RPMI7951 (cell line): ENCODE measurements at places on chromosomes 2 and 18.

DNA sequence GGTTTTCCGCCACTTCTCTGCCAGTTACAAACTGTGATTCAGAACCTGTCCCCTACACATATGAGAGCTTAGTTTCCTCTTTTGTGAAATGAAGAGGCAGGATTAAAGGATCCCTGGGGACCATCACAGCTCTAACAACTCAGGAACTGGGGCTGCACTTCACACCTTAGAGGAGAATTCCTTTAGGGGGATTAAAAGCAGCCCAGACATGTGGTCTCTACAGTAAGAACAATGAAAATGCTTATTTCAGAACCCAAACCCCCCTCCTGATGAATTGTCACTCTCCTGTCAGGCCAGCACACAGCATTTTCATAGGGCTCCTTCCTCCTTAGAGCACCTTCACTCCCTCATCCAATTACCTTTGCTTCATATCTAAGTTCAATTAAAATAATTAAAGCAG, 101.5 kb upstream of the NEDD4L start:
- DNase-seq: no peak

GRCh38 chr2:65786007-65786717, 353.8 kb upstream of the SPRED2 start:
- DNase-seq: no peak

- DNase-seq: no peak
Observed at GRCh38 chr2:147491506-147491905, 353.3 kb upstream of the ACVR2A start.

DNA sequence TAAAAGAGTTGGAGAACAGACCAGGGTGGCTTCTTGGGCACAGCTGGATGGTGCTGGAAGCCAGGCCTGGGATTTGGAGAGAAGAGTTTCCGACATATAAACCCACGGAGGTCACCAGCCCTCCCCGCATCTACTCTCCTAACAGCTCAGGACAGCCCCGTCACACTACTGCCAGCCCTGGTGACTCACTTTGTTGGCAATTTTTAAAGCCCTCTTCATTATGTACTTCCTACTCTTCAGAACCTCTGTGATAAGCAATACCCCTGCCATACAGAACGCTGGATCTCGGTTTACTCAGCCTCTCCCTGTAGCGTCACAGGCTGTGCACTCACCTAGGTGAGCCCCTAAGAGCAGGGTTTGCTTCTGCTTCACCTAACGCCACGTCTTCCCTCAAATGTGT, 48.1 kb downstream of the ID2 start:
- DNase-seq: no peak

DNA sequence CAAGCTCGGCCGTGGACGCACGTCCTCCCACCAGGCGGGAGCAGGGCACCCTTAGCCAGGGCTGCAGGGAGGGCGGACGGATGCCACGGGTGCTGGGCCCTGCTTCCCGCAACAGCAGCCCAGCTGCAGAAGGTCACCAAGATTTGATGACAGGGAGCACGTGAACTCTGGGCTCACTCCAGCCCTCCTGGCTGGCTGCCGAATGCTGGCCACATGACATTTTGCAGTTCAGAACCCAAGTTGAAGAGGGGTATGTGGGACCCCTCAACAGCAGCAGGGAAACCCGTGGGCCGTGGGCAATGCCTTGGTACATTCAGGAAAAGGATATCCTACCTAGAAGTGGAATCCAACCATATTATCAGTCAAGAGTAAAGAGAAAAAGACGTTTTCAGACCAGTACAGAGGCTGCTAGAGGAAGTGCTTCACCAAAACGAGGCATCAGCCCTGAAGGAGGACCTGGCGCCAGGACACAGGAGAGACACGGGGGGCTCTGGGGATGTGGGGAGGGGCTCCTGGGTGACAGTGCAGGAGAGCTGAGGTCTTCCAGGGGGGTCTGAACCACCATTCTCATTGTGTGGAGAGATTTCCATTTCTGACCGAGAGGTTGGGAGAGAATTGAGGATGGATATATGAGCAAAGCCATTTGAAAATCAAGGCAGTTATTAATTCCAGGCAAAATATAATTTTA, 107.4 kb upstream of the CTDP1 start:
- DNase-seq: no peak

- no peak for DNase-seq
Observed at GRCh38 chr2:220276741-220277444, 649.5 kb downstream of the SLC4A3 start.

DNA sequence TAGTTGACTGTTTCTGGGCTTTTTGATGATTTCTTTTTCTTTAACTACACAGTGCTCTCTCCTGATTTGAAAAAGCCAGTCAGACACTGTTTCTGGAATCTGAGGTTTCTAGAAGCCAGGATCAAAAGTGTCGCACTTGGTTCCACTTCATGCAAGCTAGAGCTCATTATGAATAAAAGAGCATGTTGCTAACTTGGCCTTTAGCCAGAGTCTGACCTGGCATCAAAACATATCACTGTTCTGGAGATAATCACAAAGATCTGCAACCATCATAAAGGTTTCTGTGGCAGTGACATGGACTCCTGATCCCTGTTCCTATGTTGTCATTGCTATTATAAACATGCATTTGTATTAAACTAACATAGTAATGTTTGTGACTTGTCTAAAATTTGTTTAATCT, 76.1 kb upstream of the MAPRE2 start:
- no peak for DNase-seq

DNA sequence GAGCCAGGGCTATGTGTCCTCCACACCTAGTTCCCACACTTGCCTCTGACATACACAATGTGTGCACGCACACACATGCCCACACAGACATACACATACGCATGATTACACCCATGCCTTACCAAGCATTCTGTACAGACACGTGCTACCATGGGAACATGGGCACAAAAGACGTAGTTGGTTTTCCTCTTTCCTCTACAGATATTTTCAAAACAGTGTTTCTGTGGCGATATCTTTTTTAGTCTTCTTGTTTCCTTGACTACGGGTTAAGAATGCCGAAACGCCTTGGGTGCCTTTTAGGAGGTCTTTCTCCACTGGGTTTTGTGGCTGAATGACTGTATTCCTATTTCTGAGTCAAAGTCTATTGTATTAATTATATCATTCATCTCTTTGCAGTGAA, 75.5 kb upstream of the SPTBN1 start:
- DNase-seq: no peak

- DNase-seq: no peak
Observed at GRCh38 chr2:117853873-117854272, 39.4 kb downstream of the DDX18 start.

GRCh38 chr2:147487286-147487977, 357.4 kb upstream of the ACVR2A start:
- no peak for DNase-seq

DNA sequence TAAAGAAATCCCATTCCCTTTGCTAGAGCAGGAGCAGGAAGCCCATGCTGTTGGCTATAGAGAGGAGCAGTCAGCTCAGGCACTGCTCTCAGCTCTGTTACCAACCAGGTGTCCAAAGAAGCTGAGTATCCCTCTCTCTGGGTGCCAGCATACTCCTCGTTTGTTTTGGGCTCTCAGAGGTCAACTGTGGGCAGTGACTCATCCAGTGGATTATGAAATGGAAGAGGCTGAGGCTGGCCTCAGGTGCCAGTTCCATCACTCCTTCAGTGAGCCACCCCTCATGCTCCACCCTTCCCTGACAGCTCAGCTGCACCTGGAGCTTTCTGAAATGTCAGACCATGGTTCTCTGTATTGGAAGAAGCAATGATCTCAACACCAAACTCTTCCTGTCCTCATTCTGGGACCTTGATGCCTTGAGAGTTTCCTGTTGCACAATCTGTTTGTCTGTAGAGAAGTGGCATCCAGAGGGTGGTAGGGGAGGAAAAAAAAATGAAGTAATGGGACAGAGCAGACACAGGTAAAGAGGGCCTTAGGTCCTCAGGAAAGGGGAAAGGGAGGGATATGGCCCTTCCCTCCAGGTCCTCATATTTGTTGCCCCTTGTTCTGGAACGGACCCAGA, 31.2 kb upstream of the EN1 start:
- peak; percentile 8 for DNase-seq

DNA sequence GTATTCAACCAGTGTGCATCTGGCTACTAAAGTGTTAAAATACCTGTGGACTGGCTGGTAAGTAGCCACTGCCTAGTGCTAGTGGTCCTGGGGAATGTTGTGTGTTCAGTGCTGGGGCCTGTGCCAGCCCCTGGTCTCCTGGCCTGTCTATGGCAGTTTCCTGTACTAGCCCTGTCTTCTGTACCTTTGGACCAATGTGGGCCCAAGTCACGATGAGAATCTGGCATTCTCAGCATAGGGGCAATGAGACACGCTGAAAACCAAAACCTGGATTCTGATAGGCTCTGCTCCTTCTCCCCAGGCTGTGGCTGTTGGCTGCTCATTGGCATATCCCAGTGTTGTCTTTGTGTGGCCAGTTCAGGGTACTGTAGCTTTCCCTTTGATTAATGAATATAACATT, 170.4 kb downstream of the PTPRM start:
- no peak for DNase-seq

GRCh38 chr2:44920751-44921150, 20.8 kb upstream of the SIX3 start:
- DNase-seq: no peak

DNA sequence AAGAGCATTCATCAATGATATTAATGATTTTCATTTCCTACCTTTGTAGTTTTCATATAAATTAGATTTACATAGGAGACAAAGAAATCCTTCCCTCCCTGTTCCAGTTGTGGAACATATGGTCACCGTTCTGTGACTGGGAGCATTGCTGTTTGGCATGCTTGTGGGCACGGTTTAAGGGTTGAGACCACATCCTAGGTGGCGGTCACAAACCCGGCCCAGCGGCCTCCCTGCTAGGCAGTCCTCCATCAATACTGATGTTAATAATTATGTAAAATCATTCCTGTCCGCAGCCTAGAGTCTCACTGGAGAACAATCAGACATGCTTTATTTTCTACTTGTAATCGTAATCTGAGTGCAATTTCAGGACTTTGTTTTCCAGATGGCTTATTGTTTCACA, 117.9 kb downstream of the AGAP1 start:
- no peak for DNase-seq

GRCh38 chr2:185316383-185316782, 422.2 kb upstream of the FSIP2 start:
- no peak for DNase-seq

DNA sequence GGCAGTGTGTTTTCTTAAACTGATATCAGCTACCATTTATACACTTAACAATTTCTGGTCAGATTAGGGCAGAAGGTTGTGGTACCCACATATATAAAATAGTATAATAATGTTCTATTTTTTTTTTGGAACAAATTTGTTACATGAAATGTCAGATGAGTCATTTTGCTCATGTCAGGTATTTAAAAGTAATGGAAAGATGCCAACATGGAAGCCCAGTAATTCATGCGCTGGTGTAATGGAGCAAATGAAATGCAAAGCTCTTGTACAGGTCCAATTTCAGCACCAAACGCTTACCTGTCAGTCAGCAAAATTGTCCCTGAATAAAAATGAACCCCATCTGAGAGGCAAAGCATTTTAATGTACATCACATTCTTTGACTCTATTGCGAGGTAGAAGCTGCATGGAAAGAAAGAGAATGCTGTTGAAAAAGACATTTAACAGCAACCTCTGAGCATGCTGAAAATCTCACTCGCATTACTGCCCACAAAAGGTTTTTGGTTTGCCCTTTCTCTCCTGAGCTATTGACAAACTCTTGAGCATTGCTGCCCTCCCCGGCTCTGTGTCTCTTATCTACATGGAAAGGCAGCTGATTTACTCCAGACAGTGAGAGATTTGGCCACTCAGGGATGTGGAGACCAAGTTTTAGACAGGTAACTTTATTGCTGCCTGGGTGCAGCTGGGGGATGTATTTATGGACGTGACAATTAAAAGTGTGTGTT, 217.5 kb downstream of the CAMKMT start:
- peak; percentile 14 for DNase-seq

GRCh38 chr2:94984964-94985575, 40.4 kb upstream of the MAL start:
- no peak for DNase-seq

DNA sequence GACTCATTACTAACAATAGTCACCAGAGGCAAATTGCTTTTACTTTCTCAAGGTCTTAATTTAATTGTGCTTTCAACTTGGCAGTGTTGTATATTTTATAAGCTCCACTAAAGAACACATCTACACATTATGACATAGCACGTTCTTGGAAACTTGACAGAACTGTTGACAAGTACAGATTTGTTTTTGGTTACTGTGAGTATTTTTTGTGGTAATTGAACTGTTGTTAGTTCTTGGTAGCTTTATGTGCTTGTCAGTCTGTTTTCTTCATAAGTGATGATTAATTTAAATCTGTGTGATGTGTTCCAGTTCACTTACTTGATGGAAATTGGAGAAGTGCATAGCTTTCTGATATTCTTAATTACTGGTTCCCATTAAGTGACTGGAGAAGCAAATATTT, 63.9 kb downstream of the COMMD1 start:
- DNase-seq: no peak

GRCh38 chr2:237739101-237739500, 59.5 kb upstream of the RBM44 start:
- DNase-seq: no peak

GRCh38 chr2:190831941-190832340, 48.7 kb upstream of the GLS start:
- no peak for DNase-seq

DNA sequence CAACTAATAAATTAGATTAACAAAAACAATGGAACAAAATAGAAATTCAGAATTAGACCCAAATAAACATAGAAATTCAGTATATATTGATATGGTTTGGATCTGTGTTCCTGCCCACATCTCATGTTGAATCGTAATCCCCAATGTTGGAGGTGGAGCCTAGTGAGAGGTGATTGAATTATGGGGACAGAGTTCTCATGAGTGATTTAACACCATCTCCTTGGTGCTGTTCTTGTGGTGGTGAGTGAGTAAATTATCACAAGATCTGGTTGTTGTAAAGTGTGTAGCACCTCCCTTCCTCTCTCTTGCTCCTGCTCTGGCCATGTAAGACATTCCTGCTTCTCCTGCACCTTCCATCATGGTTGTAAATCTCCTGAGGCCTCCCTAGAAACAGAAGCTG, 16.6 kb upstream of the B4GALT6 start:
- DNase-seq: no peak

GRCh38 chr2:198374375-198375082, 570.1 kb downstream of the PLCL1 start:
- DNase-seq: peak; percentile 46

DNA sequence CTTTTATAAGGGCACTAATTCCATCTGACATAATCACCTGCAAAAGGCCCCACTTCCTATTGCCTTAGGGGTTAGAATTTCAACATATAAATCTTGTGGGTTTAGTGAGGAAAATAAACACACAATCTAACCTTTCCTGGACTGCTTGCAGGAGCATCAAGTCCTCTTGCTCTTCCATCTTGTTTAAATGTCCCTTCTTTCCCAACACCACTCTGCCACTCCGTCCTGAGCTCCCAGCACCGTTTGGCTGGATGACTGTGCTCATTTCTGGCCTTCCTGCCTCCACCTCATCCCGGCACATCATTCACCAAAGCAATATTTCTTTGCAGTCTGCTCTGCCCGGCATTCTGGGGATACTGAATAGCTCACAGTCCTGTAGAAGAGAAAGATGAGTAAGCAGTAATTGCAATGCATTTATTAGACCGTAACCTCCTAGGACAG, 247.8 kb downstream of the BCL2 start:
- DNase-seq: no peak

GRCh38 chr2:3762771-3763447, 59.5 kb downstream of the DCDC2C start:
- no peak for DNase-seq
